ENCODE measurements at places on chromosomes 11 and 22.
A peak's percentile ranks its signal among the peaks of the same experiment; 100 is the strongest.

- DNase-seq = no peak
Measured at GRCh38 chr11:62546929-62547625, 471 bp upstream of the AHNAK start.

DNA sequence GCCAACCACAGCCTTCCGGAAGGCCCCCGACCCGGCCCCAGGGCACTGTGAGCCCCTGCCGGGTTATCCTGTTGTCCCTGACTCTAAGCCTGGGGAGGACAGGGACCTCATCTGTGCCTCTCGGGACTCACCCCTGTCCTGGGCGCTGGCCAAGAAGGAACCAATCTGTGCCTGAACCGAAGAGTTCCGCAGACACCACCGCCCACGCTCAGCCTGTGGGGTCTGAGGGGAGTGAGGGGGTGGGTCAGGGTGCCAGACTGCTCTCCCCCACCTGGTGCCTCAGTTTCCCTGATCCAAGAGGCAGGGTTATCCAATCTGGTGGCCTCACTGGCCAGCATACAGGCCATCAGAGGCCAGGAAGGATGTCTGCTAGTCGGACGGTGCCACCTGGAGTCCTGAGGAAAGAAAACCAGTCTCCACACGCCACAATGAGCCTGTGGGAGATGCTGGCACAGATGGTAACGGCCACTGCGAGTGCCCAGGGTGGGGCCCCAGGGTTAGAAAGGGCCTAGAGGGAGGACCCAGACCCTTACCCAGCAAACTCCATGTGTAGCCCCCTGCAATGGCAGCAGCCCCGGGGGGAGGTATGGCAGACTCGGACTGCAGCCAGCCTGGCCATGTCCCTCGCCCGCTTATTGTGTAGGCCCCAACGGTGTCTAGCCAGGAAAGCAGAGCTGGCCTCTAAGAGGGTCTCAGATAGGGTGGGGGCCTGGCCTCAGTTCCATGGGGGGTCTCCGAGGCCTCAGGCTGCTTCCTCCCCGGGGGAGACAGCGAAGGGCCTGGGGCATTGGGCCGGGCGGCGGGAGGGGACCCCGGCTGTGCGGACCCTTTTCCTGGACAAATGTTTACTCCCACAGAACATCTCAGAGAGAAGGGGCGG lies 827 bp upstream of the TNNT3 start:
- DNase-seq = no peak

DNA sequence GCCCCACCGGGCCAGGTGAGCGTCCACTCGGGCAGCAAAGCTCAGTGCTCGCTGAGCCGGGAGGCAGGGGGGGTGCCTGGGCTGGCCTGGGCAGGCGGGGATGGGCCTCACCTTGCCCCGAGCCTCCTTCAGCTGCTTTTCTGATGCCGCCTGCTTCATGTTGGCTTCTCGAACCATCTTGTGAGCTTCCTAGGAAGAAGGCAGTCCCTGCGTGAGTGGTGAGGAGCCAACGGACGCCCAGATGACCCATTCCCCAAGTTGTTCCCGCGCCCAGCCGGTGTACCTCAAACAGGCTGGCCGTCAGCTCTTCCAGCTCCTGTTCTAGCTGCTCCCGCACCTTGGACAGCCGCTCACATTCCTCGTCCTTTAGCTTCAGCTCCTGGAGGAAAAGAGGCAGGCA lies 10.1 kb downstream of the RAB3IL1 start:
- no peak for DNase-seq

- no peak for DNase-seq
Measured at GRCh38 chr22:46893281-46894020, 131.0 kb downstream of the TBC1D22A start.

DNA sequence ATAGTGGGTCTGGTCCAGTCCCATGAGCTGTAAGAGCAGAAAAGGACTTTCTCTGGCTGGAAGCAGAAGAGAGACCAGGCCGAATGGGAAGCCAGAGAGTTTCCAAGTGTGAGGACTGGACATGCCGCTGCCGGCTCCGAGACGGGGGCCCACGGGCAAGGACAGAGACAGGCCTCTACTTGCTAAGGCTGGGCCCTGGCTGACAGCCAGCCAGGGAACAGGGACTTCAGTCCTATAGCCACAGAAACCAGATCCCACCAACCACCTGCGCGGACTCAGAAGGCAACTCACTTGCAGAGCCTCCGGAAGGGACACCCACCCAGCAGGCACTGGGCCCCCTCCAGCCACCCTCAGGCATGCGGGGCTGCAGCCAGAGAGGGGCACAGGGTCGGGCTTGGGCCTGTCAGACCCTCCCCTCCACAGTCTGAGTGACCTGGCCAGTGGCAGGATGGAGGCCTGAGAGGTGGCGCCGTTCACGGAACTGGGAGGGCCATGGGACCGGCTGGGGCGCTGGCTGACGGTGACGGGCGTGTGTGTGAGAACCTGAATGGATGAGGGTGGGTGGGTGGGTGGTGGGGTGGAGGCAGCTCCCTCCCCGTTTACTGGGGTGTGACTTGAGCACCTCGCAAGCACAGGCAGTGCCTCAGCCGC lies 47.8 kb upstream of the A4GALT start:
- DNase-seq = no peak

- no peak for DNase-seq
Measured at GRCh38 chr11:64164392-64165312, 1.3 kb downstream of the MACROD1 start.

GRCh38 chr11:70760416-70761020 lies 362.2 kb downstream of the CTTN start:
- DNase-seq = no peak

DNA sequence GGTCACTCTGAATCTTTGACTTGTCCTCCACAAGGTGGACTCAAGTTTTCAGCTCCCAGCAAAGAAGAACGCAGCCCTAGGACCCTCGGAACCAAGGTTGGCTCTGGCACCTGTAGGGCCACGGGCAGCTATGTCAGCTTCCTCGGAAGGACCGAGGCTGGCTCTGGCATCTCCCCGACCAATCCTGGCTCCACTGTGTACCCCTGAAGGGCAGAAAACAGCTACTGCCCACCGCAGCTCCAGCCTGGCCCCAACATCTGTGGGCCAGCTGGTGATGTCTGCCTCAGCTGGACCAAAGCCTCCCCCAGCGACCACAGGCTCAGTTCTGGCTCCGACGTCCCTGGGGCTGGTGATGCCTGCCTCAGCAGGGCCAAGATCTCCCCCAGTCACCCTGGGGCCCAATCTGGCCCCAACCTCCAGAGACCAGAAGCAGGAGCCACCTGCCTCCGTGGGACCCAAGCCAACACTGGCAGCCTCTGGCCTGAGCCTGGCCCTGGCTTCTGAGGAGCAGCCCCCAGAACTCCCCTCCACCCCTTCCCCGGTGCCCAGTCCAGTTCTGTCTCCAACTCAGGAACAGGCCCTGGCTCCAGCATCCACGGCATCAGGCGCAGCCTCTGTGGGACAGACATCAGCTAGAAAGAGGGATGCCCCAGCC lies 2.2 kb downstream of the INPP5J start:
- DNase-seq = no peak

GRCh38 chr11:43545610-43546009 lies 134.9 kb upstream of the HSD17B12 start:
- no peak for DNase-seq

- DNase-seq = no peak
Measured at GRCh38 chr22:47032956-47033647, 270.7 kb downstream of the TBC1D22A start.

GRCh38 chr11:10268746-10269488 lies 25.1 kb downstream of the SBF2 start:
- DNase-seq = no peak

- DNase-seq = no peak
Measured at GRCh38 chr22:29427176-29427760, 11.1 kb upstream of the RFPL1 start.

- DNase-seq = no peak
Measured at GRCh38 chr11:116342148-116342547, 430.6 kb downstream of the BUD13 start.

DNA sequence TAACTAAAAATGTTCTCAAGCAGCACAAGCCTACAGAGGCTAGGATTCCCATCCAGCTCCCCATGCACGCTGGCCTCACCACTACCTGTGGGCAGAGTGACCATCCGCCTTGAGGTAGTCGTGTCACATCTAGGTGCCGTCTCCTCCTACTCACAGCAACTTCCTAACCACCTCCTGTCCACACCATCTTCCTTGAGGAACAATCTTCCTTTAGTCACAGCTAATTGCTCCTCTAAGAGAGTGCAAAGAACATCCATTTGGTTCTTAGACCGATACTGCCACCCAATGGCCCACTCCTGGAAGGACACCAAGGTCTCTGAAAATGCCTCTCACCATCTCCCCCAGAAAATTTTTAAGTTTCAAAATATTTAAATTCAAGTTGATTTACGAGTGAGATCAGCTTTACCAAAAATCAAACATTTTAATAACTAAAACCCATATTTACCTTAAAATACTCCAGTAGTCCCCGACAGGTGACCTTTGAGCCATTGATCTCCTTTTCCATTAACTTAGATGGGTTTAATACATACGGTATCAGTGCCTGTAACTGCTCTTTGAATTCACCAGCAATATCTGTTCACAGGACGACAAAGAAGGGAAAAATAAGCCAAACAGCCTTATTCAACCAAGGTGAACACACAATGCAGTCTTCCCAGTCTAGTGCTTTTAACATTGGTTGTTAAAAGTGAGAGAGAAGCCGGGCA lies 21.7 kb upstream of the PLAAT3 start:
- DNase-seq = peak; percentile 52

DNA sequence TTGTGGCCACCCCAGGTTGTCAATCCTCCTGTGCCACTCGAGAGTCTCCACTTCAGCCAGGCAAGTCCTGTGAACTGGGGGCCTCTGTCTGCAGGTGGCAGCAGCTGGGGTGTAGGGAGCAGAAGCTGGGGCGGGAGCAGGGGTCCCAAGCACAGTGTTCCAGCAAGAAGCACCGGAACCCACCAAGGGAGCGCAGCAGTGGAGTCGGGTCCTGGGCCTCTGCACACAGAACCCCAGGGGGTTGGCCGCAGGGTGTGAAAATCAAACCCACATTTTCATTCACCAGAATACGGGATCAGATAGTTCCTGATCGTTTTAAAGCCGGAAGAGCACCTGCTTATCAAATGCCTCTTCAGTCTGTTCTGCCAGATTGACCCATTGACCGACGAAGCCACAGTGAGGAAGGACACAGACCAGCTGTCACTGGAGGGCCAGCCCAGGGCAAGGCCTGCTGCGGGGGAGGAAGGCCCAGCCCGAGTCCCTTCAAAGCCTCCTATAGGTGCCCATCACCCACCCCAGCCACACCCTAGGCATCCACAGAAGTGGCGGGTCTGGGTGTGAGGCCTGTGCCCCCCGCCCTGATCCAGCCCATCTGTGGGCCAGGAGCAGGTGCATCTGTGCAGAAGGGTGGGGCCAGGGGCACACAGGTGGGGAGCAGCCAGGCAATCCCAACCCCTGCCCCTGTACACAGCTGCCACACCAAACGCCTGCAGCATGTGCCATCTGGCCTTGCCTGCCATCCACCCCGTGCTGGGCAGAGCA lies 34.1 kb downstream of the RSPH14 start:
- DNase-seq = no peak

GRCh38 chr11:101741479-101742175 lies 157.8 kb upstream of the TRPC6 start:
- no peak for DNase-seq

DNA sequence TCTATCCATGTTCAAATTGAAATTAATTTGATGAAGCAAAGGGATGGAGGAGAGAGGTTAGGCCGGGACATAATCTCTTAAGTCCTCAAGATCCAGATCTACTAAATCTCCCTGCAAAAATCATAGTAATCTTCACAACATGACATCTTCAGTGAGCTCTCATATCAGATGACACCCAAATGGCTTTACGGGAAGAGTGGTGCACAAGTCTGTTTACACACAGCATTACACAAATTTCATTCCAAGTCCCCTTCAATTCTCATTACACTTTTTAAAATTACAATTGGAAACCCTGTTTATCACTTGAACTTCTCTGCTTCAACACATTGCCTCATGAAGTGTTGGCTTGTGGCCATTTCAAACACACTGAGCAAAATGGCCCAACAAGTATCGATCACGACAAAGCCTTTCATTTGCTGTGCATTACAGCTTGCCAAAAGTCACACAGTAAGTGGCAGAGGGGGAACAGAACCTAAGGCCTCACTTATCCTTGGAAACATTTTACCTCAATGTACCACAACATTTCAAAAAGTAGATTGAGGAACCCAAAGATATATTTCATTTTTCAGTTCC lies 17.9 kb upstream of the TPH1 start:
- no peak for DNase-seq

DNA sequence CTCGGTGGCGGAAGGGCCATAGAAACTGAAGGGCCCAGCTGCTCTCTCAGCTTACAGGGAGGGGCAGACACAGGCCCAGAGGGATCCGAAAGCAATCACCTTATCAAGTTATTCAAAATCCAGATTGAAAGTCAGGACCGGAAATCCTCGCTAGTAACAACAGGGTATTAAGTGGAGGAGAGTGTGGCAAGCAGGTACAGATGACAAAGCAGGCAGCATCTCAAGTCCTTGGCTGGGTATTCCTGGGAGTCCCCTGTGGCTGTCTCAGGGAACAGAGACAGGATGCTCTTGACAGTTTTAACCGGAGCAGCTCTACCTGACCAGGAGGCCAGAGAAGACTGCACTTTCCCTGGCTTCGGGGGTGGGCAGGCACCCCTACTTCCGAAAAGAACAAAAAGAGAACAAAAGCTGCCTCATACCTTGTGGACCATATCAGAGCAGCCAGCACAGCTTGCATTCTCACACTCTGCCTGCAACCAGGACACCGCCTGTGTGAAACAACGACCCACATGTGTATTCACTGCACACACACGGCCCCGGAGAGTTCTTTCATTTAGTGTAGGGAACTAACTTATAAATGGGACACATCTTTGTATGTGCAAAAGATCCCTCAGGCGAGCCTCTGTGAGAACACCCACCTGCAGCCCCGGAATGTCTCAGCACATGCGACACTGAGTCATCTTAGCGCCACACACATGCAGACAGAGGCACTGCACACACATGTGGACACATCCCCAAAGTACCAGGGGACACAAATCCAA lies 78.3 kb downstream of the MICAL3 start:
- no peak for DNase-seq

DNA sequence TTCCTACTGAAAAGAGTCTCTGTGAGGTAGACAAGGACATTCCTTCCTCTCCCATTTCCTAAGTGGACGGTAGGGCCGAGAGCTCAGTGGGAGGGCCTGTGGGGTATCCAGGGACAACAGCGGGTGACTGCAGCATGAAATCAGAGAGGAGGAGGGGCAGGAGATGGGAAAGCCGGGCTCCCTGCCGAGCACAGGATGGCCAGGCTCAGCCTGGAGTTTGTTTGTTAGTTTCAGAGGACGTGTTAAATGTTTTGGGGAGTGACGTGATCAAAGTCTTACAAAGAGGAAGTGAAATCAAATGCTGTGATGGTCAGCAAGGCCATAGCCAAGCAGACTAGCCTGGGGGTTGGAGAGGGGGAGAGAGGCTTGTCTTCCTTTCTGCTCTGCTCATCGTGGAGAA lies 152.7 kb downstream of the ADAMTS15 start:
- DNase-seq = no peak
